NCI-H2081 (cell line): ENCODE measurements at places on chromosomes 7 and 10.

GRCh38 chr10:72308320-72308987 is 34.7 kb downstream of the DDIT4 start:
- DNase-seq: no peak

GRCh38 chr7:44762300-44762699 is 13.7 kb downstream of the ZMIZ2 start:
- DNase-seq: no peak

- no peak for DNase-seq
These were observed 35.8 kb downstream of the CREB3L2 start for GRCh38 chr7:137965942-137966640.

- DNase-seq: peak; percentile 74
These were observed 2.4 kb upstream of the CNOT4 start for GRCh38 chr7:135512135-135512887.

DNA sequence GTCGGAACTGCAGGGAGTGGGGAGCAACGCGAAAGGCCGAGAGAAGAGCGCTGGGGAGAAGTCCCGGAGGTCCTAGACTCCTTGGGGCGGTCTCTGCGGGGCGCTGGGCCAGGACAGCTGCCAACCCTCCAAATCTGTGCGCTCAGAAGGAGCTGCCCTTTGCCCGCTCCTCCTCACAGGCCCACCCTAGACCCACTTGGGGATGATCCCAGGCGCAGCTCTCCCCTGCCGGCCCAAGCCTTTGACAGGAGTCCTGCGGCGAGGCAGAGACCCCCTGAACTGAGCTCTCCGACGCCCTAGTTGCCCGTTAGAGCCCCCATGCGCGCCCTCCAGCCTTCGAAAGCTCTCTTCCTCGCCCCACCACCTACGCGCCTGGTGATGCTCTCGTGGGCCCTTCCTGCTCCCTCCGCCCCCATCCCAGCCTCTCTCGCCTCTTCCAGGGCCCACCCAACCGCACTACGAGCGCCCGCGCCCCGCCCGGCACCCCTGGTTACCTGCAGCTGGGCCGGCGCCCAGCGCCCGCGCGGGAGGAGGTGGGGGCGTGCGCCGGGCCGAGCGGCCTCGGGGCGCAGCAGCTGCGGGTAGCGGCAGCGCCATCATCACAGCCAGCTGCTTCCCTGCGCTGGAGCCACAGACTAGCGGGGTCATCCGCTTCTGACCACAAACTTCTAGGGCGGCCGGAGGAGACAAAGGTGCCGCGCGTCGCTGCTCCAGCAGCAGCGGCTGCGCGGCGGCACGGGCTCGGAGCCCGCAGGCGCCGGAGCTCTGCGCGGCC is 353.4 kb downstream of the DNAJB6 start:
- peak; percentile 71 for DNase-seq

- DNase-seq: no peak
These were observed 4.2 kb downstream of the VSTM2A start for GRCh38 chr7:54546081-54546985.

GRCh38 chr7:57305192-57305748 is 144.7 kb upstream of the ZNF716 start:
- no peak for DNase-seq

- DNase-seq: no peak
These were observed 25.7 kb upstream of the LRRC4 start for GRCh38 chr7:128056901-128057300.

GRCh38 chr10:71081912-71082311 is 130.5 kb upstream of the UNC5B start:
- no peak for DNase-seq

DNA sequence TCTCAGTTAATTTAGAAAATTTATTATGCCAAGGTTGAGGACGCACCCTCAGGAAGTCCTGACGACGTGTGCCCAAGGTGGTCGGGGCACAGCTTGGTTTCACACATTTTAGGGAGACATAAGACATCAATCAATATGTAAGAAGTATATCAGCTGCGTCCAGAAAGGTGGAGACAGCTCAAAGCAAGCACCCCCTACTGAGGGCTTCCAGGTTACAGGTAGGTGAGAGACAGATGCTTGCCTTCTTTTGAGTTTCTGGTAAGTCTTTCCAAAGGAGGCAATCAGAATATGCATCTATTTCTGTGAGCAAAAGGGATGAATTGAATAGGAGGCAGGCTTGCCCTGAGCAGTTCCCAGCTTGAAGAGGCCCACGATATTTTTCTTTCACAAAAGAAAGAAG is 614.3 kb downstream of the XPNPEP1 start:
- no peak for DNase-seq

DNA sequence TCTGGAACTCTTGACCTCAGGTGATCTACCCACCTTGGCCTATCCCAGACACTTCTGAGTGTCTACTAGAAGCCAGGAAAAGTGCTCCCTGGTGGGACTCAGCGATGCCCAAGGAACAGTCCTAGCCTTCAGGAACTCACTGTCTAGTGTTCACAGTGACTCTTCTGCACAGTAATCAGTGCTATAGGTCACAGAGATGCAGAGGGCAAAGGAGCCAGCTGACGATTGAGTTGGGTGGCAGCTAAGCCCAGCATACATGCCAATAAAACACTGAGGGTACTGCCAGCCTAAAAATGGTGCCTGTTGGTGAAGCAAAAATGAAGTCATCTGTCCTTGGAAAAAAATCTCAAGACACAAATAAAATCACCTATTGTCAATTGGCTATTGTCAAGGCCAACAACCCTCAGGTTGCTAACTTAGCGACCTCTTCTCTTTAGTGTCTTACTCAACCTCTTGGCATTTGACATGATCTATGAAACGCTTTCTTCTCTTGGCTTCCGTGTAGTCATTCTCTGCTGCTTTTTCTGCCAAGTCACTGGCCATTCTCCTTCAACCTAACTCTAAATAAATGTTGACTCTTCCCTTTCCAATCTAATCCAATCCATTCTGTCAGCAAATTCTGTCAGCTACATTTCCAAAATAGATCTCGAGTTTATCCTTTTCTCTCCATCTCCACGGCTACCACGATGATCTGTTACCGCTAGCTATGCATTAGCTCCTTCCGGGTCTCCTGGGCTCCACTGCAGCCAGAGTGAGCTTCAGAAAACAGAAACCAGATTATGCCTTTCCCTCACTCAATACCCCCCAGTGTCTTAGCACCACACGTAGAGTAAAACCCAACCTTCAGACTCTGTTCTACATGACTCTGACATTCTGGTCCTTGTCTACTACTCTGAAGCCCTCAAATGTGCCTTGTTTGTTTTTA is 99.2 kb downstream of the ATXN7L1 start:
- DNase-seq: no peak

GRCh38 chr10:78363190-78363589 is 329.5 kb downstream of the RPS24 start:
- DNase-seq: no peak

DNA sequence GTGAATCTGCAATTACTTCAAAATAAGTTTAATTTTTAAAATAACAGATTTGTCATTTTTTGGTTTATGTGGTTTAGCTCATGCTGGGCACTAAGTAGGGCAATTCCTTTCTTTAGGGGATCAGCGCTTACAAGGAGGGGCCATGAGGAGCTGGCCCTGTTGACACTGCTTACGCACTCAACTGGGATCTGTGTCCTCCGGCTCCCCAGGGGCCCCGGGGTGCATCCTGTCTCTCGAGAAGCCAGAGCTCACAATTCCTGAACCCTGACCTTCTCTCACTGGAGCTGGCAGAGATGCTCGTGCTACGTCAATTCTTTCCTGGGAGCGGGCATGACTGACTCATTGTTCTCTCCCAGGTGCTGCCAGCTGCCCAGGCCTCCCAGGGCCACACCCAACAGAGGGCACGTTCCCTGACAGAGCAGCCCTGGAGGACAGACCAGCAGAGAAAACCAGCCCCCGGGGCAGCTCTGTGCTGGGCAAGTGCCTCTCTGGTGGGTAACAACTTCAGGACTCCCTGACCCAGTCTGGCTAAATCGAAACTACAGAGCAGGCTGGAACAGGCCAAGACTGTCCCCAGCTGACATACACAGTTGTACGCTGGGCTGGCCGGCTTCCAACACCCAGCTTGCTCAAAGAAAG is 36.8 kb downstream of the CTBP2 start:
- DNase-seq: peak; percentile 34

- DNase-seq: no peak
These were observed 32.5 kb downstream of the DLG5 start for GRCh38 chr10:77894058-77894457.

- DNase-seq: peak; percentile 4
These were observed 42.4 kb upstream of the PHYHIPL start for GRCh38 chr10:59133841-59134593.

GRCh38 chr10:32002531-32002930 is 53.7 kb downstream of the KIF5B start:
- no peak for DNase-seq

- no peak for DNase-seq
These were observed 186.2 kb upstream of the MKLN1 start for GRCh38 chr7:131141443-131141967.

DNA sequence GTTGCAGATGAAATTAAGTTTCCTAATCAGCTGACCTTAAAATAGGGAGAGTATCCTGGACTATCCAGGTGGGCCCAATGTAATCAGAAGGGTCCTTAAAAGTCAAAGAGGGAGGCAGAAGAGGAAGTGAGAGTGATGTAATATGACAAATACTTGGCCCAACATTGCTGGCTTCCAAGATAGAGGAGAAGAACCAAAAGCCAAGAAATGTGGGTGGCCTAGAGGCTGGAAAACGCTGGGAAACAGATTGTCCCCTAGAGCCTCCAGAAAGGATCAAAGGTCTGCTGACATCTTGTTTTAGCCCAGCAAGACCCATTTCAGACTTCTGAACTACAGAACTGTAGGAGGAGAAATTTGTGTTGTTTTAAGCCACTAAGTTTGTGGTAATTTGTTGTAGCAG is 79.7 kb upstream of the NOBOX start:
- DNase-seq: no peak

- DNase-seq: no peak
These were observed 5.7 kb upstream of the GDI2 start for GRCh38 chr10:5818894-5819293.

DNA sequence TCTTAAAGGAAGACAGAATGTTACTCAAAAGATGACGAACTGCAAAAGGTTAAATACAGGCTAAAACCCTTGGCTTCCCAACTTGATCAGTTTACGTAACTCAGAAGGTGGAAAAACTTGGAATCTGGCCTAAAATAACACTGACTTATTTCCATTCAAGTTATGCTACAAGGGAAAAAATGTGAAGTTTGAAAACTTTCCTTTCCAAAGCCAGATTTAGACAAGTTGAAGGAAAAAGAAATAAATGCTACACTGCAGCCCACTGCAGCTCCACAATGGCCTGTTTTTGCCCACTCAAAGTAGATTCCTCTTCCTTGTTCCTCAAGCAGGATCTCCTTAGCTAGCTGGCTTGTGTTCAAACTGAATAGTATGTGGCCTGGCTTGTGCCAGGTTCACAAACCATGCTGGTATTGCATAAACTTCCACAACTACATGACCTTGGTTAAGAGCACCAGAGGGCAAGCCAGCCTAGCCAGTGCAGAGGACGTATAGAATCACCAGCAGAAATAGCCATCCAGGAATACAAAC is 166.2 kb downstream of the CPEB3 start:
- DNase-seq: no peak

DNA sequence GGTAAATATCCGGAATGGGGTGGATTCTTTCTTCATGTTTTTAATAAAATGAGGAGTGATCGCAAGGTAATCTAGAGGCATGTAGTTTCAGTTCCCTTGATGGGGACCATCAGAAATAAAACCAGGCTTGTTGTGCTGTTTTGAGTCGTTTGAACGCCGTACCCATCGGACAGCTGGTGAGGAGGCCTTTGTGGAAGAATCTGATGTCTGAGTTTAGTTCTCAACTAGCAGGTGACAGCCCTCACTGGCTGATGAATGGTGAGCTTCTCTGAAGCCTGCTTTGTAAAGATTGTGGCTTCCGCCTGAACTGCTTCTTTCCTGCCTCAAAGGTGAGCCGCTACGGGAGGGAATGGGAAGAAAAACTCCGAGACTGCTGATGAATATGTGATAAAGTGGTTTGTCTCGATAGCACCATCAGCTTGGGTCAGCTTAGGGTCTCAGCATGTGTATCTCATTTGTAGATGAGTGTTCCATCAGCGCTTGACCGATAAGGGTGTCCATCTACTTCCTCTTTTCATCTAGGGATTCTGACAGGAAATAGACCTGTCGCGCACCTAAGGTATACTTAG is 977 bp downstream of the TMEM248 start:
- peak; percentile 42 for DNase-seq

DNA sequence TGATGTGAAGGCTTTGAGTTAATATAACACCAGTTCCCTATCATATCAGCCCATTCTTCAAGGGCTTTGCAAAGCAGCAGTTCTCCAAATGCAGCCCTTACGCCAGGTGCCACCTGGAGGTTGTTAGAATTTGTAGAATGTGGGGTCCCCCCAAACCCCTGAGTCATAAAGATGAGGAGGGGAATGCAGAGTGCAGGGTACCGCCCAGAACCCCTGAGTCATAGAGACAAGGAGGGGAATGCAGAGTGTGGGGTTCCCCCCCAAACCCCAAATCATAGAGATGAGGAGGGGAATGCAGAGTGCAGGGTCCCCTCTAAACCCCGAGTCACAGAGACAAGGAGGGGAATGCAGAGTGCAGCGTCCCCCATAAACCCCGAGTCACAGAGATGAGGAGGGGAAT is 605.8 kb downstream of the PTPRN2 start:
- DNase-seq: no peak

DNA sequence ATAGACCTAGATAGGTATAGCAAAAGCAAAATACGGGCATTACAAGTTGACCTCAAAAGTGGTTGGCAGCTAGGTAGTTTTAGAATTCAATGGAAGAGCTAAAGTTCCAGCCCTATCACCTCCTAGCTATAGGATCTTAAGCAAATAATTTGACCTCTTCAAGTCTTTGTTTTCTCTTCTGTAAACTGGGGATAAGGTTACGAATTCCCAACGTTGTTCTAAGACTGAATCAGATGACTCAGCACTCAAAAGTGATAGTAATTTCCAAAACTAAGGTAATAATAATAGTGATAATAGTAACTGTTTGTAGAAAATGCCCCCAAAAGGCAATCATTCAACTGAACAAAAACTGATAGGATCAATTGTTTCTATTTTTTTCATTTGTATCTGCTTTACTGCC is 445.2 kb downstream of the KCNMA1 start:
- no peak for DNase-seq

GRCh38 chr10:86961481-86962091 is 3.2 kb downstream of the SNCG start:
- no peak for DNase-seq

- DNase-seq: no peak
These were observed 34.6 kb upstream of the CROT start for GRCh38 chr7:87310790-87311419.
